ENCODE measurements at places on chromosomes 4 and X. TPM values are rescaled to one million over a fixed set of nuclear protein-coding genes. Genes with fewer than 3 reads are reported as not detected.

Gene SHOX
- total RNA-seq: not detected

GRCh38 chr4:17721496-17722355 is 59.7 kb downstream of the FAM184B start:
- peak; percentile 63 for DNase-seq

Gene SLC7A11
- 29.3 TPM for total RNA-seq

DNA sequence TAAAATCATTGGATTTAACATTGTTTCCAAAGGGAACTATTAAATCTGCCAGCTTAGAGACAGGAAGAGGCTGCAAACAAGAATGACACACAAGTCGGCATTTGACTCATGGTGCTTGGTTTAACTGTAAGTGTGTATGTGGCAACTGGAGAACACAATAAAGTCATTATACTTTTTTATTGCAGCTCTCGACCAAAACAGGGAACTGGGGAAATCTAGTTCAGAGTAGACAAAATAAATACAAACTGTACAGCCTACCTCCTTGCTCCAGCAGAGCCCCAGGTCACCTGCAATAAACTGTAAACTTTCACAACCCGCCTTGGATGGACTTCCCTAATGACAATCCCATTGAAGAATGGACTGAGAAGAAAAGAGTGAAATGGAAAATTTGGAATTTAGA is 24.0 kb downstream of the NPY5R start:
- peak; percentile 7 for DNase-seq

DNA sequence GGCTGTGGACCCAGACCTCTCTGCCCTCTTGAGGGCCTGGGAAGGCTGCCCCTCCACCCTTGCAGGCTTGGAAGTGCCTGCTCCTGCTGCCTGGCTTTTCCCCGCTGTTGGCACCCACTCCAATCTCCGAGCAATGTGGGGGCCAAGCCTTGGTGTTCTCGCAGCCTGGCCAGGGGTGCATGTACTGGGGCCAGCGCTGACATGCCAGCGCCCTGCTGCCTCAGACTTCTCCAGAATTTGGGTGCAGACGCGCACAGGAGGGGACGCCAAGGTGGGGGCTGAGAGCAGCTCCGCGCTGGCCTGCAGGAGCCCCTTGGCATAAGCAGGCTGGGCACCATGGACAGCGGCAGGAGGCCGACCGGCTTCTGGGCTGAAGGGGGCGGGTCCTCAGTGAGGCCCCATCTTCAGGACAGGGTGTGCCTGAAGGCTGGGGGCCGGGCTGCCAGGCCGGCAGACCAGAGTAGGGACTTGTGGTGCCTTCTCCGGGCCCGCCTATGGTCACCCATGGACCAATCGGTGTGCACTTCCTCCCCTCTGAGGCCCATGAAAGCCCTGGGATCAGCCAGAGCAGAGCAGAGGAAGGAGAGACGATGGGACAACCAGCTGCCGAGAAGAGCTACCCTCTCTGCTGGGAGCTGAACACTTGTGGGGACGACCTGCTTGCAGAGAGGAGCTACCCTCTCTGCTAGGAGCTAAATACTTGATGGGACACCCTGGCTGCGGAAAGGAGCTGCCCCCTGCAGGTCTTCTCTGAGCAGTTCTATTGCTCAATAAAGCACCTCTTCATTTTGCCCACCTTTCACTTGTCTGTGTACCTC is 118.3 kb downstream of the DNAAF6 start:
- DNase-seq: peak; percentile 1

Gene EXOC1L
- not detected for total RNA-seq

DNA sequence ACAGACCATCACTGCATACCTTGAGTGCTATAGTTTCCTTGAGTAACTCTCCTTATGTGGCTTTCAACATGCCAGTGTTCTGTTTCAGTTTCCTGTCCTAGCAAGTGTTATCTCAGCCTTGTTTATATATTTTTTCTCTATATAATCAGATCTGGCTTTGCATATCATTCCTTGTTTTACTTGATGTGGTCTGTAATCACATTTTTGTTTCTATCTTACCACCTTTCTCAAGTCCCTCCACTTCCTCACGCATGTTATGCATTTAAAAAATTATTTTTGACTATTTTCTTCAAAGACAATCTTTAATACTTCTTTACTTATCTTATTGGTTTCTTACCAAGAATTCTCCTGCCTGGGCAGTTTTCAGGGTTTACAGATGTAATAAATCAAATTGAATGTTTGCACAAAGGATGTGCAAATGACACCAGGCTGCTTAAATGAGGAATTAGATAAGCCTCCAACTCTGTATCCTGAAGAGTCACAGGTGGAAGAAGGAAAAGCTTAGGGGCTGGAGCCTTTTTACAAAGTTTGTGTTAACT is 351.2 kb downstream of the BMPR1B start:
- DNase-seq: no peak

GRCh38 chrX:120485315-120485637 is 16.2 kb upstream of the LAMP2 start:
- no peak for DNase-seq

- DNase-seq: no peak
Observed at GRCh38 chr4:83657336-83657735, 121.4 kb downstream of the GPAT3 start.

- DNase-seq: no peak
Observed at GRCh38 chrX:132738951-132739350, 219.5 kb downstream of the HS6ST2 start.

Gene AFF2
- 0.04 TPM for total RNA-seq

Gene RAB40AL
- total RNA-seq: 0.14 TPM

Gene HOPX
- total RNA-seq: 4.5 TPM

Gene FGA
- total RNA-seq: not detected

DNA sequence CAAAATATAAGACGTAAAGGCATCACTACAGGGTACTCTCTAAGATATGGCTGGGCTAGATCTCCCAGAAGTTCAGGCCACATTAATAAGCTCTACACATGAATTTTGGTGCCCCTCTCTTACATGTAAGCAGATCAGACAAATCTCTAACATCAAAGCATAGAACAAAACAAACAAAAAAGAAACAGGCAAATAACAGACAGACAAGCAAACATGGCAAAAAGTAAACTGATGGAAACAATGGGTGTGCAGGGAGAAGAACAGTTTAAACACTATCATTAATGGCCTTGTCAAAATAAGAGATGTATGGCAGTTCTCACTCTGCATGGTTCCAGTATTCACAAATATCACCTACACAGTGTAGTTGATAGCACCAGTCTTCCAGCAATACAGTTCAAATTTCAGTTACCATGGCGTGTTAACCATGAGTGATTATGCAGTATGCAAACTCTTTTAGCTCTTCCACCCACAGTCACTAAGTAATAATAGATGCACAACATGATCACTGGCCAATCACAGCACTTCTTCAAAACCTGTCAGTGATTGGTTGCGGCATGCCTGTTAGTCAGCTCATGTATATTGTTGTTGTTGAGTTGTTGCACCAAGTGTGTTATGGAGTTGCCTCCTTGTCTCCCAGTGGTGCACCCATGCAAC is 110.7 kb upstream of the TLR3 start:
- no peak for DNase-seq

- DNase-seq: no peak
Observed at GRCh38 chr4:110154582-110154981, 43.8 kb downstream of the ELOVL6 start.

DNA sequence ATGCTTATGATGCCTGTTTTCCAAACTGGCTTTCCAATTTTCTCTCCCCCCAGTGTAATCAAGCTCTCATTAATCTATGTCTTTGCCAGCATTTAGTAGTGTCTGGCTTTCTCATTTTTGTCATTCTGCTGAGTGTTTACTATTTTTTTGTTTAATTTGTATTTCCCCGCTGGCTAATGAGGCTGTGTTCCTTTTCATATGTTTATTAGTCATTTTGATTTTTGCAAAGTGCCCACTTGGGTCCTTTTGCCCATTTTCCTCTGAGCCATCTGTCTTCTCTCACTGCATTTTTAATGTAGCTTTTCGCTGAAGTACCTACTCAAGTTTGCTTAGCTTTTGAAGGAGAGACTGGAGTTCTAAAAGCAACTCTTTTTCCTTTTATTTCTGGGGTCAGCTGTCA is 14.7 kb downstream of the DCK start:
- DNase-seq: no peak

DNA sequence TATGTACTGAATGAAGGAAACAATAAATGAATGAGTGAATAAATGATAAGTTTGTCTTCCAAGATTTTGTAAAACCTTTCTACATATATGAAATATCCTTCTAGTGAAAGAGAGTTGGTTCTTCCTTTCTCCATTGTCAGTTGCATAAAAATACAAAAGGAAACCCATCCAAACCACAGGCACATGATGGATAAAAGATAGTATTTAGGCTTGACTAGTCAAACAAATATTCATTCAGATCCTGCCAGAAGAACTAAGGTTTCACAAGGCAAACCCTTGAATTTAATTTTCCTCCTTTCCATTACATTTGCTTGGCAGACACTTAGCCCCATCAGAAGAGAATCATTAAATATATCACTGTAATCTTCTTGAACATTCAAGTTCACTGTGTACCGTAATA is 208.4 kb downstream of the COL25A1 start:
- DNase-seq: no peak

- DNase-seq: peak; percentile 78
Observed at GRCh38 chr4:107863850-107864371, 39.2 kb downstream of the SGMS2 start.

DNA sequence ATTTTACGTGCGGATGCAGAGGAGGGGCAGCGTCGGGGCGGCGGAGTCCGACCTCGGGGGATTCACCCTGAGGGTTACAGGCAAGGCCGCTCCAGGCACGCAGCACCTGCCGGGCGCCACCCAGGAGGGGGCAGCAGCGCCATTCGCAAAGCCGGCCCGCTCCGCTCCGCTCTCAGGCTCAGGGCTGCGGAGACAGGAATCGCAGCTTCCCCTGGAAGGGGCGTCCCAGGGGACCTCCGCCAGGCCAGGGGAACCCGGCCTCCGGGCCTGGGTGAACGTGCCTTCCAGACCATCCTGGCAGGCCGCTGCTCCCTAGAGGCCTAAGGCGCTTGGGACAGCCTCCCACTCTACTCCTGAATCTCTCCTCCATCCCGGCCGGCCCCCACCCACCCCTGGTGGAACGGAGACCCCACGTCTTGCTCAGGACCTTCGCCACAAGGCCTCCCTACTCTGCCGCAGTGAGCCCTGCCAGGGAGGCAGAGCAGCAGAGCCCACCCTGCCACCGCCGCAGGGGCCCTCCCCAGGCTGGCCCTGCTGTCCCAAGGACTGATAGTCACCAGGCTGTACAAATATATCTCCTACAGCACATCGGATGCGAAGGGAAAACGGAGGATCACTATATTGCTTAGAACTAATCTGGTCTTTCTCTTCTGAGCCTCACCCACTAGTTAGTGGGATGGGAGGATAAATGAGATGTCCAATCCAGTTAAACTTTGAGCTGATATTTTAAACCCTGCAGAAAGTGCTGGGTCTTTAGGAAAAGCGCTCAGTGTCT is 115.0 kb downstream of the SMIM20 start:
- DNase-seq: no peak

- no peak for DNase-seq
Observed at GRCh38 chr4:4627111-4627510, 85.3 kb upstream of the STX18 start.

GRCh38 chr4:140684314-140684713 is 71.9 kb downstream of the TBC1D9 start:
- no peak for DNase-seq

- DNase-seq: no peak
Observed at GRCh38 chrX:41236629-41237028, 97.3 kb upstream of the DDX3X start.

GRCh38 chr4:111228396-111228795 is 605.5 kb upstream of the PITX2 start:
- DNase-seq: peak; percentile 29

GRCh38 chrX:68723491-68724155 is 76.2 kb downstream of the STARD8 start:
- DNase-seq: no peak

- DNase-seq: no peak
Observed at GRCh38 chr4:81468678-81469077, 3.0 kb downstream of the RASGEF1B start.

- DNase-seq: peak; percentile 39
Observed at GRCh38 chrX:53716328-53717088, 30.0 kb upstream of the HUWE1 start.

DNA sequence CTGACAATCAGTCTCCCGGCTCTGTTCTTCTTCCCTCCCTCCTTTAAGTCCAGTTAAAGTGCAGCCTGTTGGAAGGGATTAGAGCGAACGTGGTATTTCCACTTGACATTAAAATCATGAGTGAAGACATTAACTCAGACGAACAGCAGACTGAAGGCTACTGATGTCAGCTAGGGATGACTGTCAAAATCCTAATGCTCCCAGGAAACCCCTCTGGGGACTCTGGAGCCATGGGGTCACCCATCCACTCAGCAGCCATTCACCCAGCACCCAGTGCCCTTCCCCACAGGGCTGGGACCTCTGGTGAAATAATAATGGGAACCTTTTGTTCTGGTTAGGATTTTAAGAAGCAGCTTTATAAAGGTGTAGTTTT is 113.9 kb downstream of the DRD5 start:
- no peak for DNase-seq

DNA sequence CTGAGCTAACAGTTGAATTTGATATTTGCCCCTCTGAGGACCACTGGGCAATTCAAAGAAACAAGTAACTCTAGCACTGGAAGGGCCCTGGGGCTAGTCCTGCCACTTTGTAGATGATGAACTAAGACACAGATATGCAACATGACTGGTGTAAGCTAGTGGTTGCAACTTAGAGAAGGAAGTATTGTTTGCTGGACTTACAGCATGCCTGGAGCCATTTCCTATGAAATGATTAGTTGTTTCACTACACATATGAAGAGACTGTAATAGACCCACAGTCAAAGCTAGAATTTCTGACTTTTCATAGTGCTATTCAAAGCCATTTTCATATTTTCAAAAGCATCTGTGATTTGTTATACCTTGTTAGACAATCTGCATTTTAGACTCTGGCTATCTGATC is 96.2 kb downstream of the TSPAN7 start:
- no peak for DNase-seq
